ENCODE measurements at places on chromosomes 11 and 22.

DNA sequence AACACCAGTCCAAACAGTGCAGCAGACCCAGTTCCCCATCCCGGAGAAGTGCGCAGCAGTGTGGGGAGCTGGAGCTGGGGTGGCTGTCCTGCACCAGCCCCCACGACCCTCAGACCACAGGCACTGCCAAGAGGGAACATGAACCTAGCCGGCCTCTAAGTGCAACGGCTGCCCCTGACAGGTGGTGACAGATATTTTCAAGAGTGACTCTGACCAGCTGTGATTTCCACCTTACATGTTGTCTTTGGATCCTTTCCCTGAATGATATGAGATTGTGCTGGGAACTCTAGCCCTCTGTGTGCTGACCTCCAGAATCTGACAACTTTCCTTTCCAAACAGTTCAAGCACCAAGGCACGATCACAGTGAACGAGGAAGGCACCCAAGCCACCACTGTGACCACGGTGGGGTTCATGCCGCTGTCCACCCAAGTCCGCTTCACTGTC is 12.6 kb downstream of the SERPIND1 start:
- no peak for DNase-seq

GRCh38 chr11:2531277-2531986 is 86.6 kb downstream of the KCNQ1 start:
- DNase-seq, result no peak

GRCh38 chr11:102802341-102802740 is 4.4 kb upstream of the MMP1 start:
- no peak for DNase-seq

DNA sequence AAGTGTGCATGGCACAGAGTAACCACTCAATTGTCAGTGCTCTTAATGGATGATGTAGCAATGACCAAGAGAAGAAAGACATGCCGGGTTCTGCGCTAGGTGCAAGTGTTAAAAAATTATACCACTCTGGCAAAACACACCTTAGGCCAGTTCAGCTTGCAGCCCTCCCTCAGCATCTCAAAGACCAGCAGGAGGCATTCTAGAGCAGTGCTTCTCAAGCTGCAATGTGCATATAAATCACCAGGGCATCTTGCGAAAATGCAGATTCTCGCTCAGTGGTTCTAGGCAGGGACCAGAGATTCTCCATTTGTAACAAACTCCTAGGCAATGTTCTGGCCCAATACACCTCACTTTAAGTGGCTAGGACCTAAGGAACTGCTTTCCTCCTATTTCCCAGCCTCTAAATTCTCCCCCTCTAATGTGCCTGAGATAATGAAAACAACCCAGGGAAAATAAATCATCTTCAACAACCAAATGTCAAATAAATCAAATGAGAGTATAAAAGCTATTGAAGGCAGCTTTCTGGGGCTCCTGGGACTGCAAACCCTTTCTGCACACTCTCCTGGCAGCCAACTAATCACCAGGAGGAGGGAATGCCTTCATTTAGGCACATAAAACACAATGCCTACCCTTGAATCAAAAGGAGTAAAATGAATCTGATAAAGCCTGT is 337.2 kb upstream of the API5 start:
- no peak for DNase-seq

GRCh38 chr11:22703591-22703990 is 37.2 kb downstream of the GAS2 start:
- no peak for DNase-seq

GRCh38 chr11:1205121-1205986 is 17.5 kb upstream of the MUC5B start:
- DNase-seq, result no peak

DNA sequence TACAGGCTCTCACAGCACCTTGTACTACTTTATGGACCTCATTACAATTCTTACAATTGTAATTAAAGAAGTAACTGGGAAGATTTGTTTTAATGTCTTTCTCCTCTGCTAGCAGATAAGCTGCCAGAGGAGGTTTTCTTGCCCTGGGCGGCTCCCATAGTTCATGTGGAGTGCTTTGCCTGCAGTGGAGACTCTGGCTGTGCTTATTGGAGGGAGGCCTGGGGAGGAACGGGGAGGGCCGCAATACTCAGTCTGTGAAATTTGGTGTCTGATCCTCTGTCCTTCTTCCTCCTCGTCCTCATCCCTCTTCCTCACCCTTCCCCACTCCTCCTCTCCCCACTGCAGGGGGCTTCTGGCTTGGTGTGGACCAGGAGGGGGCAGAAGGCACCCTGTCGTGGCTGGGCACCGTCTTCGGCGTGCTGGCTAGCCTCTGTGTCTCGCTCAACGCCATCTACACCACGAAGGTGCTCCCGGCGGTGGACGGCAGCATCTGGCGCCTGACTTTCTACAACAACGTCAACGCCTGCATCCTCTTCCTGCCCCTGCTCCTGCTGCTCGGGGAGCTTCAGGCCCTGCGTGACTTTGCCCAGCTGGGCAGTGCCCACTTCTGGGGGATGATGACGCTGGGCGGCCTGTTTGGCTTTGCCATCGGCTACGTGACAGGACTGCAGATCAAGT is 5.6 kb downstream of the SLC35C1 start:
- DNase-seq, result no peak

DNA sequence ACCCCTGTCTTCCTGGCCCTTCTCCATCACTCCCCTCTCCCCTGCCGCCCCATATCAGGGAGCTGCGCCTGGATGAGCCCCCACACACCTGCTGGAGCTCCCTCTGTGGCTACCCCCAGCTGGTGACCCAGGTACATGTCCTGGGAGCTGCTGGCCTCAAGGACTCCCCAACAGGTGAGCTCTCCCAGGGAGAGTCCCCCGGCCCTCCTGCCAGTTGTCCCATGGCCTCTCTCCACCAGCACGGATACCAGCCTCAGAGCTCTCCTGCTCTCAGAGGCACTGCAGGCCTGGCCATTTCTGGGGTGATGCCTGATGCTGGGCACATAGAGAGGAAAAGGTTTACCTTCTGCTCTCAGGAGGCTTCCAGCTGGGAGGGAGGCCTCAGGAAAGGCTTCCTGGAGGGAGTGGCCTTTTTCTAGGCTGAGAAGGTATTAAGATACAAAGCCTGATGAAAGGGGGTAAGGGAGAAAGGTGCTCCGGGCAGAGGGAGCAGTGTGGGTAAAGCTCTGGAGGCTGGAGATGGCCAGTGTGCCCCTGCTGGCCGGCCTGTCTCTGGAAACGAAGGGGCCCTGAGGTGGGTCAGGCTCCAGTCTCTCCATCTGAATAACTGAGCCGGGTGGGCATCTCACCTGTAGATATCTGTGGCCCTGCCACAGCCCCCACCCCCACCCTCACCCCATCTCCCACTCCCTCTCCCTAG is 6.0 kb upstream of the MYO7A start:
- DNase-seq, result no peak

DNA sequence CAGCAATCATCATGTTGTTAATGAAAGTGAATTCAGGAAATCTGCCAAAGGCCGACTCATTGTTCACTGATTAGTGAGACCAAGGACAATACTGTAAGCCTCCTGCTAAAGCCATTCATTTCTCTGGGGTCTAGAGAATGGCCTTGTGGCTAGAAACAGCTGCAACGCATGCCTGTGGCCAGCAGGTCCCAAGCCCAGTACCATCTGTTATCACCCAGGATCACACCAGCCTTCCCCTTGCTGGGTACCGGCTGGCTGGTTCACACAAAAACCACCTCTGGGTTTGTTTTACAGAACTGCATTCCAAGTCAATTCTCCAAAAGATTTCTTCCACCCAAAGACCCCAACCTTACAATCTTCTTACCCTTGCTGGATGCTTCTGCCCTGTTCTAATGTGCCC is 1.1 kb downstream of the PLAAT5 start:
- DNase-seq, result peak; percentile 63

- DNase-seq, result no peak
These were observed 5.0 kb downstream of the TBC1D22A start for GRCh38 chr22:46767249-46767985.

DNA sequence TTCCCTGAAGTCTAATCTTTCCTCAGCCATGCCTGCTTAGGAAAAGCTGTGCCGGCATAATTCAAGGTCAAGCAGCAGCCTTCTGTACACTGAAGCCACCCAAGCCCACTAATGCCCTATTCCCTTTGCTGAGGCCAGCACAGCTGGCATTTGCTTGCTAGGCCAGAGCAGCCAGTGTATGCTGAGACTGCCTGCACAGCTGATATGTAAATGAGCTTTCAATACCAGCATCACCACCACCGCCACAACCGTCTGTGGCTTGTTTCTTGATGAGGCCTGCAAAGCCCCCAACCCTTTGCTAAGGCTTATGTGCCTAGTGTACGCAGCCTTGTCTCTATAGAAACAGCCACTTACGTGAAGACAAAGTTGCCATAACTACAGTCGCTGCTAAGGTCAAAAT is 56.3 kb upstream of the TNRC6B start:
- no peak for DNase-seq

GRCh38 chr11:86369668-86370067 is 5.0 kb upstream of the CCDC81 start:
- no peak for DNase-seq

- DNase-seq, result no peak
These were observed 8.9 kb downstream of the SERHL2 start for GRCh38 chr22:42562684-42563083.

DNA sequence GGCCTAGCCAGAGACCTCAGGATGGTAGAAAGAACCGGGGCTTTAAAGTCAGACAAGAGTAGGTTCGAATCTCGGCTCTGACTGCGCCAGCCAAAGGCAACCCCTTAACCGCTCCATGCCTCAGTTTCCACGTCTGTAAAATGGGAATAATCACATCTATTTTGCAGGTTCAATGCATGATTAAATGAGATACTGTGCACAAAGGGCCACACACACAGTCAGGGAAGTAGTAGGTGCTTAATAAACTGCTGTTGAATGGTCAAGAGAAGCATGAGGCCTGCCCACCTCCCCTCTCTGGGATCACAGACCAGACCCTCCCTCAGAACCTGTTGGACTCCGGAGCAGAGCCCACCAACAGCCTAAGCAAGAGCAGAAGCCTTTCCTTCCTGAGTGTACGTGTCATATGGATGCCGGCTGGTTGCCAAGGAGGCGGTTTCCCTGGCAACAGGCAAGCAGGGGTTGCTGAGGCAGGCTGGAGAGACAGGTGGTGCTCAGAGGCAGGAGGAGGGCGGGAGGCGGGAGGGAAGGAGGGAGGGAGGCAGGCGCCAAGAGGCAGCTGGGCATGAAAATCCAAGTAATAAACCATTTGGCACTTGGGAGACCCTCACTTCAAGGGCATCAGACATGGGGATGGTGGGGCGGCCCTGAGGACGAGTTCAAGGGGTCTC is 43.9 kb downstream of the NFAM1 start:
- no peak for DNase-seq

DNA sequence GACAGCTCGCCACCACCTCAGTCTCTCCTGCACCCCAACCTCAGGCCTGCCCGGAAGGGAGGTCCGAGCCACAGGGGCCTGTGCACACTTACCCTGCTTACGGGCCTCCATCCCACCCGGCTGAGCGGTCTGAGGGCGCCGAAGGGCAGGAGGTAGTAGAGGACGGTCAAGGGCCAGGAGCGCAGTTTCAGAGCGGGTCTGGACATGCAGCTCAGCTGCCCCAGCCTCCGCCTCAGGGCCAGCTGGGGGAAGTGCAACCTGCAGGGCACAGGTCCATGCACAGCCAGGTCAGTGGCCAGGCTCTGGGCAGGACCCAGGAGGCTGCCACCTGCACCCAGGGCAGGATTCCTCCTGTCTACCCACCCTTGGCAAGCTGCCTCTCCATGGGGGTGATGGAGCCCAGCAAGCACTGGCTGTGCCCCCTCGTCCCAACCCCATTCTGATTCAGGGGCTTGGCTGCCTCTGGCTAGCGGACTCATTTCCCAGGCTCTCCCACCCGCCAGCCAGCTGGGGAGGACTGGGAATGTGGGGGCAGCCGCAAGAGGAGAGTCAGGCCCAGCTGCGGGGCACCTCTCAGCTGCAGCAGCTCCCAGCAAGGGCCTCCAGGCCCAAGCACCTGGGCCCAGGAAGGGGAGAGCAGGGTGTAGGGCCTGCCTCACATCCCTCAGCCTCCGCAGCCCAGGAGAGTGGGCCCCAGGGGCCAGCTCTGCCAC is 38.3 kb downstream of the PISD start:
- DNase-seq, result no peak

DNA sequence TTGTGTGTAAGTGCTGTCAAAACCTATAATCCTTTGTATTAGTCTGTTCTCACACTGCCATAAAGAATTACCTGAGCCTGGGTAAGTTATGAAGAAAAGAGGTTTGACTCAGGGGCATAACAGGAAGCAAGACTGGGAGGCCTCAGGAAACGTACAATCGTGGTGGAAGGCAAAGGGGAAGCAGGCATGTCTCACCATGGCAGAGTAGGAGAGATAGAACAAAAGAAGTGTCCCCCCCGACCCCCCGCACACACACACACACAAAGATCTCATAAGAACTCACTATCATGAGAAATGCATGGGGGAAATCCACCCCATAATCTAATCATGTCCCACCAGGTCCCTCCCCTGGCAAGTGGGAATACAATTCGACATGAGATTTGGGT is 2.3 kb upstream of the USP28 start:
- DNase-seq, result peak; percentile 78

DNA sequence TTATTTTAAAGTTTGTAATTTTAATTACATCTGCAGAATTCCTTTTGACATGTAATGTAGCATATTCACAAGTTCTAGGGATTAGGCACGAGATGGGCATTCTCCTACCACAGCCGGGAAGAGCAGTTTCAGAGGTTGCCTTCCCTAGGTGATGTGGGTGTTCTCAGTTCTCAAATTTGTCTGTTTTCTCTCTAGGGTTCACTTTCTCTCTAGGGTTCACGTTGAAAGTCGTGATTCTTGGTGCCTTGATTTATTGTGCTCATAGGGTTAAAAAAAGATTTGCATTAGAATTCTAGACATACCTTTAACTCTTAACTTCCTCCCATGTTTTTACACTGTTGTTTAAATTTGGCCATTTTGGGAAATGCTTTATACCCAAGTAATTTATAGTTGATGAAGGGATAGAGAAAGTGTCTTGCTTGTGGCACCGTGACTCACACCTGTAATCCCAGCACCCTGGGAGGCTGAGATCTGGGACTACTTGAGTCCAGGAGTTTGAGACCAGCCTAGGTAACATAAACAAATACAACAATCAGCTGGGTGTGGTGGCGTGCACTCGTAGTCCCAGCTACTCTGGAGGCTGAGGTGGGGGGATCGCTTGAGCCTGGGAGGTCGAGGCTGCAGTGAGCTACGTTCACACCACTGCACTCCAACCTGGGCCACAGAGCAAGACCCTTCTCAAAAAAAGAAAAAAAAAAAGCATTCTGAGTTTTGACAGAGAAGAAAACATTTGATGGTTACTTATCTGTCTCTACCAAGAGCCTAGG is 3.6 kb downstream of the MED15 start:
- no peak for DNase-seq

DNA sequence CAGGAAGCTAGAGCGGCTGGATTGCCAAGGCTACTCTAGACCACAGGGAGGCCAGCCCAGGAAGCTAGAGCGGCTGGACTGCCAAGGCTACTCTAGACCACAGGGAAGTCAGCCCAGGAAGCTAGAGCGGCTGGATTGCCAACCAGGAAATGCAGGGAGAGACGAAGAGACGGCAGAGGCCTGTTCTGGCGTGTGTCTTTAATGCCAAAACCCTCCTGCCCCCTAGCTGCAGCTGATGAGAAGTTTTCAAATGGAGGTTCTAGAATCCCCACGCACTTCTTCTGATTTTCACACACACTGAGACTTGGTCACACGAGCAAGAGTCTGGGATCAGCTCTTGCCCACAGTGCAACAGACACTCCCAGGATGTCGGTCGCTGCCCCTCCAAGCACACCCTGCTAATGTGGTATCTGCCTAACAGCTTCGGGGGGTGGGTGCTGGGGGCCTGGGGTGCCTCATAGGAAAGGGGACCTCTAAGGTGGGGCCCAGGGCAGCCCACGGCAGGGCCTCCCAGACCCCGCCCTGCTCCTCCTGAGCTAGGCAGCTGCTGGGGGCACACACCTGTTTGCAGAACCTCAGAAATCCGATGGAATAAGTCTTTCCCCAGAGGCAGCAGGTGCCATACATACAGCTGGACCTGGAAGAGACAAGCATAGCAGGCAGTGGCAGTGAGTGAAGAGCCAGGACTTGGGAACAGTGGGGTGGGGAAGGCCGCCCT is 28.5 kb downstream of the MAFF start:
- peak; percentile 73 for DNase-seq

Measured in GF-D8 (cell line).